ENCODE measurements at places on chromosomes 7 and 10.

DNA sequence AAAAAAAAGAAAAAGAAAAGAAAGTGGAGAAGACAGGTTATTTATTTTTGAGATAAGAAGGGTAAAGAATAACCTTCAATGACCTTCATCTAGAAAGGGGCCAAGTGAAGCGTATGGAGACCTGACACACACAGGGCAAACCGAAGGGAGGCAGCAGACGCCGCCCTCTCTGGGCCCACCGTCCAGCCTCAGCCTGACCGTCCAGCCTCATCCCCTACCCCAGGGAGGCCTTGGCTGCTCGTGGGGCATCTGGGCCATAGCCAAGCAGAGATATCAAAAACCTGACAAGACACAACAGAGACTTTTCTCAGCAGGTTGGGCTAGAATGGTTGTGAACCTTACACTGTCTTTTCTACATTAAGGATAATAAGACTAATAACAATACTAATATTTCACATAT, 10.9 kb downstream of the PRKAG2 start:
- no peak for DNase-seq

- peak; percentile 20 for DNase-seq
Observed at GRCh38 chr10:96906864-96907263, 74.8 kb downstream of the LCOR start.

- DNase-seq: no peak
Observed at GRCh38 chr10:1598393-1599153, 138.8 kb downstream of the ADARB2 start.

- no peak for DNase-seq
Observed at GRCh38 chr10:132708936-132709335, 77.0 kb downstream of the NKX6-2 start.

DNA sequence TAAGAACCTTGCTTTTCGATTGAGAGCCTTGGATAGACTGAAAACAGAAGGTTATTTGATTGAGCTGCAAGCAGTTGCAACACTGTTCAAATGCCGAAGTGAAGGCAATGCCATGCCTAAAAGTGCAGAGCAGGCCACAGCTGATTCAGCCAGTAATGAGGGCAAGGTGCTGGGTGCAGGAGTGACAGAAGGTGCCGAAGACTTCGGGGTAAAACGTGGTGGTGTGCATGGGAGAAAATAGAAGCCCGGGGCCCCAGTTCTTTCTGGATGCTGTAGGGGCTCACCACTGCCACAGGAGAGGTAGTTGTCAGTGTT, 43.6 kb upstream of the GATAD1 start:
- no peak for DNase-seq

GRCh38 chr10:130481076-130481930, 345.1 kb downstream of the GLRX3 start:
- no peak for DNase-seq

DNA sequence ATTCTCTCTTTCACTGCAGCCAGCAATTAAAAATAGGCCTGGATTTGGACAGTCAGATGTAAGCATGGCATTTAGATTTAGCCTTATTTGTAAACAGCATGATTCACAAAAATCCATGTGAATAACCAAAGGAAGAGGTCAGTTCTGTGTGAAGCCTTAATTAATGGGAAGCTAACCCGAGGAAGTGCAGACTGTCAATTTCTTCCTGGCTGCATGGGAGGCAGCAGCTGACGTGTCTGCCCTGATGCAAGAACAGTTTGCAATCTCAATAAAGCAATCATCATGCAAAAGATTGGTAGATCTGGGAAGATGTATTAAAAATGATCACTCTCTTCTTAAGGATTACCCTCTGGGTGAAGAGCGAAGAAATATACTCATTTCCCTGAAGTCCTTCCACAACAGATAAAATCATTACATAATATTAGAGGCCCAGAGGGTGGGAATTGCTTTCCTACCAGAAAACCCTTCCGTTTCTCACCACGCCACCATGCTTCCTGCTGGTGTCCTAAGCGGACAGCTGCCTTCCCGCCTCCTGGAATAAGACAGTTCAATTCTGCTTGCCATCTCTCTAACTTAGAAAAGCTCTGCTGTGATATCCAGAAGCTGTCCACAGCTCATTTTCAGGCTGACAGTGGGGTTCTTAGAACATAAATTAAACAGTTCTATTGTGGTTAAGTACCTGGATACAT, 526.7 kb upstream of the NRP1 start:
- DNase-seq: no peak

- no peak for DNase-seq
Observed at GRCh38 chr10:99438890-99439289, 8.5 kb upstream of the GOT1 start.

- no peak for DNase-seq
Observed at GRCh38 chr7:71705217-71705616, 573.3 kb downstream of the GALNT17 start.

DNA sequence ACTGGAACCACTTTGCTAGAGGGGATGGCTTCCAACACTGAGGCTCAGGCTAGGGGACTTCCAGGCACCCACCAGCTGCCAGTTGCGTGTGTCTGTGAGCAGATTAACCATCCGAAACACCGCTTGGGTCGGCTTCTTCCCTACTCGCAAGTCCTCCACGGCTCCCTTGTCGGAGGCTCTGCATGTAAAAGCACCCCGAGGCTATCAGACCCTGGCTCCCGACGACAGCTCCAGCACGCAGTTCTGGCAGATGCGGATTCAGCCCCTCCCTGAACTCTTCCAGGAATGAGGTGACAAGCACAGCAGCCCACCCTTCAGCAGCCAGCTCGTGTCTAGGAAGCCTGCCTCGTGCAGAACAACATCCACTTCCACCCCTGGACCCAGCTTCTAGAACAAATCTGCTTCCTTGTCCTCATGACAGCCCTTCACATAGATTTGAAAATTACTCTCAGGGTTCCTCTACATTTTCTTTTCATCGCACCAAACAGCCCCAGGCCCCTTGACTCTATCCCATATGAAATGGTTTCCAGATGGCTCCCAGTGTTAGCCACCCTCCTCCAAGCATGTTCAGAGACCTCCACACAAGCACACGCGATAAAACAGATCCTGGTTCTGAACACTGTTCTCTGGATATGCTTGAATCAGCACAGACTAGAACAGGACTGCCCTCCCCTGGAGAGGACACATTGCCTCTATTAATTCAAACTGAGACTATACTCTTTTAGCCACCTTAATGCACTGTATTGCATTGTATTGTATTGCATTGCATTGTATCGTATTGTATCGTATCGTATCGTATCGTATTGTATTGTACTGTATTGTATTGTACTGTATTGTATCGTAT, 44.6 kb downstream of the SLIT1 start:
- DNase-seq: no peak

DNA sequence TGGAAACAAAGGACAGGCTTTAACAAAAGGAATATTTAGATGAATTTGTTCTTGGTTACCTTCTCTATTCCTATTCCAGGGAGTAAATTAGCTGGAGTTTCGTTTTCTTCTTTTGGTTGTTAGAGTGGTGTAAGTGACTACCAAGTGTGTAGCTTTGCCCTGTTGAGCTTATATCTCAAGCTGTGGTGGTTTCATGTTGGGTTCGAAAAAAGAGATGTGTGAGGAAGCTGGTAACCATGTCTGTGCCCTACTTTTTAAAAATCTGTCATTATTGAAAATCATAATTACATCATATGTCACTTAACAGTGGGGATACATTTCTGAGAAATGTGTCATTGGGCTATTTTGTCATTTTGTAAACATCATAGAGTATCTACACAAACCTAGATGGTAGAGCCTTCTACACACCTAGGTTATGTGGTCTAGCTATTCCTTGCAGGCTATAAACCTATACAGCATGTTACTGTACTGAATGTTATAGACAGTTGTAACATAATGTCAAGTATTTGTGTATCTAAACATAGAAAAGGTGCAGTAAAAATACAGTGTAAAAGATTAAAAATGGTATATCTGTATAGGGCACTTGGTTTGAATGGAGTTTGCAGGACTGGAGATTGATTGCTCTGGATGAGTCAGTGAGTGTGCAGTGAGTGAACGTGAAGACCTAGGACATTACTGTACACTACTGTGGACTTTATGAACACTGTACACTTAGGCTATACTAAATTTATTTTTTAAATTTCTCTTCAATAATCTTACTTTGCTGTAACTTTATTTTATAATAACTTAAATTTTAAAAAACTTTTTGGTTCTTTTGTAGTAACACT, 90.4 kb downstream of the SEPTIN7 start:
- DNase-seq: no peak

DNA sequence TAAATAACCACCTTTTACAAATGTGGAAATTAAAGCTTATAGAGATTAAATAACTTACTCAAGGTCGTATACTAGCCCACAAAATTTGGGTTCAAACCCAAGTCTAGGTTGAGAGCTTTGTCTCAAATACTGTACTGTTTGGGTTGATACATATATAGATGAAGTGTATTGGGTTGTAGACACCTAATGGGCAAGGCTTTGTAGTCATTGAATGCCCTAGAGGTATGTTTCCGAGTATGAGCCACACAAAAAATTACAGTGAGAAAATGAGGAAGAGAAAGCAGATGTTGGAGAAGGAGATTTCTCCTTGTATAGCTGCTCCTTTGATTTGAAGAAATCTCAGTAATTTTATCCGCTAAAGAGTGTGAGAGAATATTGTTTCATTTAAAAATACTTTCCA, 60.6 kb downstream of the C1GALT1 start:
- DNase-seq: no peak

- DNase-seq: no peak
Observed at GRCh38 chr7:7895754-7896153, 72.8 kb upstream of the GLCCI1 start.

GRCh38 chr10:70602665-70603448, at the start of gene PRF1:
PRF1 (minus strand) TSS chr10:70602741; CDS start chr10:70600902, 1,839 bp downstream.
- no peak for DNase-seq

DNA sequence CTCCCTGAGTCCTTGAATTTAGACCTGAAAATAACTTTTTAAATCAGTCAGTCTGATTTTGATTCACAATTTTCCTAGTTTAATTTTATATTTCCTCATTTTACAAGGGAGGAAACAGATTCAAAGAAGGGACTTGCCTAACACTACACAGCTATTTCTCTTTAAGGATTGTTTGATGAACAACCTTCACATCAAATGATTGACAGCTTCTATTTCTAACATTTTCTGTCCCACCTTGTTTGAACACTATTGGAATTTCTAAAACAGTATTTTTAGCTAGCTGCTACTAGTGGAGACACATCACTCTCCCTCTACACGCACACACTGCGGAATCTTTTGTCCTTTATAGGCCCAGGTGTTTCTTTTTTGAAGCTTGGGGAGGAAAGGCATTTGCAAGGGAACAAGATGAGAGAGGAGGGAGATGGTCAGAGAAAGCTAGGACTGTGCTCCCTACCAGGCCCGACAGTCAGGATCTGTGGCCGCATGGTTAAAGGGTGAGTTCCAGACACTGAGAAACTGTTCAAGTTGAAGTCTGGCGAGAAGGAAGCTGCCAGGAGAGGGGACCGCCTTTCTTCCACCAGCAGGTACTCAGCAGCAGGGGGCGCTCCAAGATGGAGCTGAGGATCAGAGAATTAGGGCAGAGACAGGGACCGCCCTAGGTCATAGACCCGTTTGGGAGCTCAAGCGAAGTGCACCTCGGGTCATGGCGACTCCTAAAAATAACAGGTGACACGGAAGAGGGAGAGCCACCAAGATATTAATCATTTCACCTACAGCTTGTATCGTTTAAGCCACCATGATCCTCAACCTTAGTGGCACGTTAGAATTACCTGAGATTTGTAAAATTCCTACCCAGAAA, 49.7 kb downstream of the DNAJC12 start:
- DNase-seq: peak; percentile 58

DNA sequence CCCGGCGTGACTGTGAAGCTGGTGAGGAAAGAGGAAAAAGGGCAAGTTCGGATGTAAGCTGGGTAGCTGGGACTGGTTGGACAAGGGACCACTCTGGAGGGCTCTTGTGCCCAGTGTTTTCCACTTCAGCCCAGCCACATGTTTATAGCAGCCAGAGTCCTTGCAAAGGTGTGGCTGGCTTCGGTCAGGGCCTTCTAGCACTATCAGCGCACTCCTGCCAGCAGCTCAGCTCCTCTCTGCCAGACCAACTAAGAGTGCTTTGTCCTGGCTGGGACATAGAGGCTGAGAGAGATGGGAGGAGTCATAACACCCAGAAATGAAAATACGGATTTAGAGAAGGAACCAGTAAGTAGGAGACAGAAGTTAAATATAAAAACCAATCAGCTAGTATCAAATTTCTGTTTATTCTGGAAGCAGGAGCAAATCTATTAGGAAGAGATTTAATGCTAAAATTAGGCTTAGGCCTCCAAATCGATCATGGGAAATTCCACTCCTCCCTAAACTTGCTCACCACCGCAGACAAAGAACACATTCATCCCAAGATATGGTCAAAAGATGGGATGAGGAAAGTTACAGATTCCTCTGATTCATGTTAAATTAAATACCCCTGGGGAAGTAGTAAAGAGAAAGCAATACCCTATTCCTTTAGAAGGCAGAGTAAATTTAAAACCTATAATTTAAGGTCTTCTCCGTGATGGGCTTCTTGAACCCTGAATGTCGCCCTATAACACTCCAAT, 135.0 kb downstream of the RALA start:
- DNase-seq: no peak

DNA sequence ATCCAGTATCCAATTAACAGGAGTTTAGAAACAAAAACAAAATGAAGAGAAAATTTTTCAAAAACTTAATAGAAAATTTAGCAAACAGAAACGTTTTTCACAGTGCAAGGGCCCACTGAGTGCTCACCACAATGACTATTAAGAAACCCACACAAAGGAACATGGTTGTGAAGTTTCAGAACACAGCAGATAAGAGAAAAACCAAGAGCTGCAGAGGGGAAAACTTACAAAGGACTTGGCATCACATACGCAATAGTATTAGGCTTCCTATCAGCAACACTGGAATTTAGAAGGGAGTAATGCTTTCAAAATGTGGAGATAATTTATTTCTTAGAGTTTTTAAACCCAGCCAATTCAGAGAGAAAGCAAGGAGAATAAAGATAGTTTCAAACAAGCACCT, 1.7 kb upstream of the C7orf25 start:
- DNase-seq: peak; percentile 20

- no peak for DNase-seq
Observed at GRCh38 chr7:102967798-102968197, 55.0 kb downstream of the LRRC17 start.

DNA sequence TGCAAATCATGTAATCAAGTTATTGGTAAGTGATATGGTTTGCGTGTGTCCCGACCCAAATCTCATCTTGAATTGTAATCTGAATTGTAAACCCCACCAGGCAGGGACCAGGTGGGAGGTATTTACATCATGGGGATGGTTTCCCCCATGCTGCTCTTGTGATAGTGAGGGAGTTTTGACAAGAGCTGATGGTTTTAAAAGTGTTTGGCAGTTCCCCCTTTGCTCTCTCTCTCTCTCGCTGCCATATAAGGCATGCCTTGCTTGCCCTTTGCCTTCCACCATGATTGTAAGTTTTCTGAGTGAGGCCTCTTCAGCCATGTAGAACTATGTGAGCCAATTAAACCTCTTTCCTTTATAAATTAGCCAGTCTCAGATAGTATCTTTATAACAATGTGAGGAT, 302.6 kb downstream of the THSD7A start:
- no peak for DNase-seq
